Ascending aorta (tissue), 2 donors: ENCODE measurements at places on chromosomes 6 and 20.

GRCh38 chr6:90654166-90654565 is 67.3 kb upstream of the MAP3K7 start:
- DNase-seq, result no peak

- no peak for DNase-seq
Measured at GRCh38 chr6:148831531-148831930, 84.7 kb downstream of the UST start.

DNA sequence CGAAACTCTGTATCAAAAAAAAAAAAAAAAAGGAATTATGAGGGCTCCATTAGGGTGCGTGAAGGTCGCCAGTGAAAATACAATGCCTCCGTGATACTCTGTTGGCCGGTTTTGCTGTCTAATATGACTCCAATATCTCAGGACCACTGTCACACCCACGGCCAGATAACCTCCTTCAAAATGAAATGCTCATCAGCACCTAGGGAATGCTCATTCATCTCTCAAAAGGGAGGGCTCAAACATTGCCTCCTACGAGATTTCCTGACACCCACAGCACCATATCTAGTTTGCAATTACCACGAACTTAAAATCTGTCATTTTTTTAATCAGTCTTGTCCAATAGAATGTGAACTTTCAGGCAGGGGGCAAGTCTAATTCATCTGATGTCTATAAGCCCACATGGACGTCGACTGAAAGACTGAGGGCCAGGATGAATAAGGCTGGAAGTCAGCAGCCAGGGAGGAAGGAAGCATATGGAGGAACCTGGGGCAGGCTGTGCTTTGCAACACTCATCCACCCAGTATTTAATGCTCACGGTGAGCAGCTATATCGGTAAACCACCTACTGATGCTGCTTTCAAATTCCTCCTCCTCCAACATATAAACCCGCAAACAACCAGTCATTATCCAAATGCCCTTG is 42.8 kb downstream of the MAP3K5 start:
- DNase-seq, result no peak

- no peak for DNase-seq
Measured at GRCh38 chr20:62707276-62707920, 1.2 kb upstream of the NTSR1 start.

- no peak for DNase-seq
Measured at GRCh38 chr6:151482290-151482689, 11.5 kb upstream of the CCDC170 start.

- no peak for DNase-seq
Measured at GRCh38 chr20:63119121-63119962, 96.6 kb downstream of the YTHDF1 start.

- no peak for DNase-seq
Measured at GRCh38 chr6:5778317-5778857, 228.3 kb downstream of the NRN1 start.

DNA sequence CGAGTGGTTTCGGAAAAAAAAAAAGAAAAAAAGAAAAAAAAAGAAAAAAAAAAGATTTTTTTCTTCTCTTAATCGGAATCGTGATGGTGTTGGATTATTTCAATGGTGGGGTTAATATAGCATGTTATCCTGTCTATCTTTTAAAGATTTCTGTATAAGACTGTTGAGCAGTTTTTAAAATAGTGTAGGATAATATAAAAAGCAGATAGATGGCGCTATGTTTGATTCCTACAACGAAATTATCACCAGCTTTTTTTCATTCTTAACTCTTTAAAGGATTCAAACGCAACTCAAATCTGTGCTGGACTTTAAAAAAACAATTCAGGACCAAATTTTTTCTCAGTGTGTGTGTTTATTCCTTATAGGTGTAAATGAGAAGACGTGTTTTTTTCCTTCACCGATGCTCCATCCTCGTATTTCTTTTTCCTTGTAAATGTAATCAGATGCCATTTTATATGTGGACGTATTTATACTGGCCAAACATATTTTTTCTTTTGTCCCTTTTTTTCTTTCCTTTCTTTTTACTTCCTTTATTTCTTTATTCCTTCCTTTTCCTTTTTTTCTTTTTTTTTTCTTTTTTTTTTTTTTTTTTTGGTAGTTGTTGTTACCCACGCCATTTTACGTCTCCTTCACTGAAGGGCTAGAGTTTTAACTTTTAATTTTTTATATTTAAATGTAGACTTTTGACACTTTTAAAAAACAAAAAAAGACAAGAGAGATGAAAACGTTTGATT is 3.6 kb downstream of the SOX4 start:
- DNase-seq, result no peak

DNA sequence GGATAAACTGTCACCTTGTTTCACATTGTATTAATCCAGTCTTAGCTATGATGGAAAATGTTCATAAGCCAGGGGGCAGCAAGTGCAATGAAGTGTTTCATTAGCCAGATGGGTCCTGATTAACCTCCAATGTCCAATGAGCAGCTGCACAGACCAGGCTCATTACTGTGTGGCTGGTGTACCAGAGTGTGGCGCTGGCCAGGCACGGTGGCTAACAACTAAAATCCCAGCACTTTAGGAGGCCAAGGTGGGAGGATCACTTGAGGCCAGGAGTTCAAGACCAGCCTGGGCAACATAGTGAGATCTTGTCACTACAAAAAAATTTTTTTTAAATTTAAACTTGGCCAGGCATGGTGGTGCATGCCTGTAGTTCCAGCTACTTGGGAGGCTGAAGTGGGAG is 201.7 kb upstream of the FOXQ1 start:
- DNase-seq, result no peak

DNA sequence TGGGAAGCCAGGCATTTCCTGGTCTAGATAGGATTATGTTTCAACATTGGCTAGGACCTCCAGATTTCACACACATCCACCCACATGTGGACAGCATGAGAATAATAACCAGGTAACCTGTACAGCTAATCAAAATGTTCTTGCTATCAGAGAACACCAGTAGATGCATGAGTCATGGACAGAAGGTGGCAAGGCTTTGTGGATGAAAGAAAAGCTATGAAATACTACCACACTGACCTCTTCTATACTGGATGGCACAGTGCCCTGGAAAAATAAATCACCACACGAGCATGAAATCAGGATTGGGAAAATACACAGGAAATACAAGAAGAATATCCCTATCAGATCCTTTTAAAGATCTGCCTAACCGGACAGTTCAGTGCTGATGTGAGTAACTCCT is 113.0 kb downstream of the GMDS start:
- DNase-seq, result no peak

GRCh38 chr6:67766057-67766456 is 869.0 kb upstream of the ADGRB3 start:
- no peak for DNase-seq

GRCh38 chr6:169895000-169895759 is 143.8 kb downstream of the ERMARD start:
- DNase-seq, result no peak

- no peak for DNase-seq
Measured at GRCh38 chr6:150514806-150515380, 84.8 kb upstream of the PLEKHG1 start.

GRCh38 chr6:75495011-75495410 is 1.4 kb upstream of the FILIP1 start:
- DNase-seq, result no peak

DNA sequence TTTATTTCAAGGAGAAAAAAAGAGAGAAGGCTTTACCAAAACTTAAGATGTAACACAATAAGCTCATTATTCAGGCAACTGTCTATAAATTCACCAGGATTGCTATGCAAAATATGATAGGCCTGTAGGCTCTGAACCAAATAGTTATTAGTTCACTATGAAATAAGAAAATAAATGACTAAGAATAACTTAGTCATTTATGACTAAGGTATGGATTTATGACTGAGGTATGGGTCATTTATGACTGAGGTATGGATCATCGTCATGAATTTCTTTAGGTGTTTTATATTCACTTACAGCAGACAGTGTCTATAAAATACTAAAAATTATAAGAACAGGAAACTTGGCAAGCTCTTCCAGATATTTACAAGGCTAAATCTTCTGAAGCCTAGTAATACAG is 52.1 kb upstream of the SNX9 start:
- DNase-seq, result no peak

- no peak for DNase-seq
Measured at GRCh38 chr20:62606016-62606415, 36.3 kb upstream of the SLCO4A1 start.

GRCh38 chr6:56657354-56657753 is 14.7 kb upstream of the DST start:
- DNase-seq, result no peak
